ENCODE measurements at places on chromosomes 6 and 20.

GRCh38 chr6:155254139-155254538, 9.7 kb upstream of the CLDN20 start:
- DNase-seq = no peak

DNA sequence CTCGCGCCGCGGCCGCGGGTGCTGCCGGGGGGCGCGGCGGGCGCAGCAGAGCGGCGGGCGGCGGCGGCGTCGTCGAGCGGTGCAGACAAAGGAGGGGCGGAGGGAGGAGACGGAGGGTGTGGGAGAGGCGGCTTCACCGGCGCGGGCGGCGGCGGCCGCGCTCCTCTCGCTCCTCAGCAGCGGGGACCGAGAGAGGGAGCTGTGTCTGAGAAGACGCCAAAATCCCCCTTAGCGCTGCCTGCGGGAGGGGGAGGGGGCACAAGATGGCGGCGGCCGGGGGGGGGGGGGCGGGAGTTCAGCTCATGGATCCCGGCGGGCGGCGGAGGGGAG, 296 bp downstream of the ADNP start:
- DNase-seq = no peak

- DNase-seq = no peak
These were observed 74.7 kb downstream of the CD83 start for GRCh38 chr6:14192216-14192788.

DNA sequence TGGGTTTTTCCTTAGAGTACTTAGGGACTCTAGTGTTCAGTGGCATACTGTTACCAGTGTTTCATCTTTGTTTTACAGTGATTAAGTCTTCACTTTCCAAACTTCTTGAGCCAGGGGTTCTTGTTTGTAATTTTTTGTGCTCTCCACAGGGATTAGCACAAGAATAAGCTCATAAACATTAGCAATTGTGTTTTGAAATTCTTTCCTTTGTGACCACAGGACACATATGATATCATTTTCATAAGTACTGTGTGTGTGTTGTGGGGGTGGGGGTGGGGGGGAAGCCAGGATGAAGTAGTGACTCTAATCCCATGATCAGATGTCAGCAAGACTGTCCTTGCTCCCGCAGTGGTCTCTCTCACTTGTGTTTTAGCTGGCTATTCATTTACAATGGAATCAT, 101.5 kb upstream of the SCP2D1 start:
- DNase-seq = no peak

- no peak for DNase-seq
These were observed 454.7 kb downstream of the TFAP2B start for GRCh38 chr6:51273228-51273961.

DNA sequence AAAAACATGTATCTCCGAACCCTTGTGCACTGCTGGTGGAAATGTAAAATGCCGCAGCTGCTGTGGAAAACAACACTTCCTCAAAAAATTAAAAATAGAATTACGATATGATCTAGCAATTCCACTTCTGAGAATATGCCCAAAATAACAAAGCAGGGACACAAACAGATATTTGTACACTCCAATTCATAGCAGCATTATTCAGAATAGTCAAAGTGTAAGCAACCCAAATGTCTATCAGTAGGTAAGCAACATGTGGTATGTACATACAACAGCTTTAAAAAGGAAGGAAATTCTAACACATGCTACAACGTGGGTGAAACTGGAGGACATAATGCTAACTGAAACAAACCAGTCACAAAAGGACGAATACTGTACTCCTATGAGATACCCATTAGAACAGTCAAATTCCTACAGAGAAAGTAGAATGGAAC, 5.7 kb upstream of the RAB5IF start:
- DNase-seq = no peak

GRCh38 chr6:18390476-18390875, 3.3 kb downstream of the RNF144B start:
- no peak for DNase-seq

GRCh38 chr6:74610352-74610751, 595.5 kb downstream of the COL12A1 start:
- no peak for DNase-seq

DNA sequence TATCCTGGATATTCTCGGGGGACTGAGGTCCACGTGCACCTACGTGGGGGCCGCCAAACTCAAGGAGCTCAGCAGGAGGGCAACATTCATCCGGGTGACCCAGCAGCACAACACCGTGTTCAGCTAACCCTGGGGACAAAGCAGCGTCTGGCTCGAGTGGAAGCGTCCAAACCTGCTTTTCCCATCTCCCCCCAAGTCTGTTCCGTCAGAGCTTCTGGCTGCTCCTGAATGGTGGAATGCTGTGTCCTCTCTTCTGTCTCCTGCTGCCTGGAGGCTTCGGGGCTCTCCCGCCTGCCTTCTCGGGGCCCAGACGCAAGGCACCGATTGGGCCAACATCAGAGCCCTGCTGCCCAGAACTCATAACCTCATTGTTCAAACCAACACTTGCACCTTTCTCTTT, 56.7 kb downstream of the GMPR start:
- no peak for DNase-seq

DNA sequence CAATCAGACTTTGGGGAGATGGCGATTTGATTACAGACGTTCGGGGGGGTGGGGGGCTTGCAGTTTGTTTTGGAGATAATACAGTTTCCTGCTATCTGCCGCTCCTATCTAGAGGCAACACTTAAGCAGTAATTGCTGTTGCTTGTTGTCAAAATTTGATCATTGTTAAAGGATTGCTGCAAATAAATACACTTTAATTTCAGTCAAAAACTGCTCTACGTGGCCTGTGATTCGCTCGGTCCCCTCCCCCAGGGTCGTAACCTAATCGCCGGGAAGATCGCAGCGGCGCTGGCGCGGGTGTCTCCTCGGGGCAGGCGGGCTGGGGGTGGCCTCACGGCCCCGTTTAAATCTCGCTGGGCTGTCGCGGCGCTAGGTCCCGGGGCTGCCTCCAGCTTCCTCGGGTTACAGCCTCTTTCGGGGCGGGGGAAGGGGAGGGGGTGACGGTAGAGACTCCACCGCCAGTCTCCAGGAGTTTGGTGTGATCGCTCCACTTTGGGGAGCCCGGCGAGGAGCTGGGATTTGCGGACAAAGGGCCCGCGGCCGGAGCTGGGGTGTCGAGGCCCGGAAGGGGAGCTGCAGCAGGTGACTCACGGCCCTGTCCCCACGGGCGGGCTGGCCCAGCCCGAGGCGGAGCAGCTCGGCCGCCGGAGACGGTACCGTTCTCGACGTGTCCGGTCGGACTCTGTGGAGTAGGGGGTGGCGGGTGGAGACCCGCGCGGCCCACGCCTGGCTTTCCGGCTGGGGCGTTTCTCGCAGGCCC, 4.2 kb downstream of the FOXC1 start:
- no peak for DNase-seq

DNA sequence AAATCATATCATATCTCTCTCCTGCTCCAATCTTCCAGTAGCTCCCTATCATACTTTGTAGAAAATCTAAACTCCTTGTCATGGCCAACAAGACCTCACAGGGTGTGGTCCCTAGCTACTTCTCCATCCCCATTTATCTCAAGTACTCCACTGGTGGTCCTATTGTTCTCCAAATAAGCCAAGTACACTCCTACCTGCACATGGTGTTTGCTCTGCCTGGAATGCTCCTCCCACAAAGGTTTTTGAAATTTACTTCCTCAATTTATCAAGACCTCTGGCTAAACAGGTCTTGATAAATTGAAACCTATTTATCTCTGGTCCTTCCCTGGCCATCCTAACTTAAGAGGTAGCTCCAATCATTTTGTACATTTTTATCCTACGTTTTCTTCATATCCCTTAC, 12.1 kb downstream of the TMX4 start:
- DNase-seq = no peak

DNA sequence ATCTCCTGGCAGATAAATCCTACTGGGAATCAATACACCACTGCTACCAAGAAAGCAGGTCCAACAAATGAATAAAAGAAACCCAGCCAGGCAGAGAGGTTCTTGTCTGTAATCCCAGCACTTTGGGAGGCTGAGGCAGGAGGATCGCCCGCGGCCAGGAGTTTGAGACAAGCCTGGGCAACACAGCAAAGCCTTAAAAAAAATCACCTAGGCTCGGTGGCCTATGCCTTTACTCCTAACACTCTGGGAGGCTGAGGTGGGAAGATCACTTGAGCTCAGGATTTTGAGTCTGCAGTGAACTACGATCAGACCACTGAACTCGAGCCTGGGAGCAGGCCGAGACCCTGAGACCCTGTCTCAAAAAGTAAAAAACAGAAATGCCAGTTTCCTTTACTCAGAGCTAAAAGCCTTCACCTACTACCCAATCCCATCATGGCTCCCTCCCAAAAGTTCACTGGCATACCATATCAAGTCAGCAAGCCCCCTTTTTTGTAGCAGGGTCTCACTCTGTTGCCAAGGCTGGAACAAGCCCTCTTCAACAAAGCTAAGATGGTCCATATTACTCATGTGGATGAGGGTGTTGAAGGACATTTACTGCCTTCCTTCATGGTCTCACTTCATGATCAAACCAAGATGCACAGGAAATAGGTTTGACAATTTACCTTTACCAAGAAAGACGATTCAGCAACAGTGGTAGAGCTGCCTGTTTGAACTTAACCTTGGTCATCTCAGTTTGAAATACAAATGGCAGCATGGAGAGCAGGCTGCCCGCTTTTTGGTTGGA, 5.3 kb downstream of the SNX5 start:
- DNase-seq = no peak

- no peak for DNase-seq
These were observed 77.0 kb upstream of the MLN start for GRCh38 chr6:33880766-33881165.

DNA sequence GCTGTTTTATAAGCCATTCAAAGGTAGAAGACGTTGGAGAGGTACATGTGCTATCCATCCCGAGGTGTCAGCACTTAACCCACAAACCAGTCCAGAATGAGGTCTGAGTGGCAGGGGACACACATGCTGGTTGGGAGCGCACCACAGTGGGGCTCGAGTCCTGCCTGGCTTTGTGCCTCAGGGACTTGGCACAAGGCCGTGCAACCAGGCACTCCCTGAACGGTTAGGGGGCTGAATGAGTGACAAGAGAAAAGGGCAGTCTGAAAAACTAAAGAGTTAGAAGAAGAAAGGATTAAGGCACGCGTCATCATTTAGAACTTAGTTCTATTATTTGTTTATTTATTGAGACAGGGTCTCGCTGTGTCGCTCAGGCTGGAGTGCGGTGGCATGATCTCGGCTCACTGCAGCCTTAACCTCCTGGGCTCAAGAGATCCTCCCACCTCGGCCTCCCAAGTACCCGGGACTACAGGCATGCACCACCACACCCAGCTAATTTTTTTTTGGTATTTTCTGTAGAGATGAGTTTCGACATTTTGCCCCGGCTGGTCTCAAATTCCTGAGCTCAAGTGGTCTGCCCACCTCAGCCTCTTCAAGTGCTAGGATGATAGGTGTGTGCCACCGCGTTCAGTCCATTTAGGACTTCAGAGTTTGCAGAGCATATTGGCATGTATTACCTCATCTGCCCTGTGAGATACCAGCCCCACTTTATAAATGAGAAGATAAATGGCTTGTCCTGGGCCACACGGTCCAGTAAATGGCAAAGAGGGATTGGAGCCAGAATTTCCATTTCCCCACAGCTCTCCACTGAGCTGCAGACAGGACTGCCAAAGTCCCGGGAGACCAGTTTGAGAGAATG, 47.4 kb upstream of the IRF4 start:
- DNase-seq = no peak

GRCh38 chr6:75065523-75065922, 140.3 kb downstream of the COL12A1 start:
- DNase-seq = no peak

DNA sequence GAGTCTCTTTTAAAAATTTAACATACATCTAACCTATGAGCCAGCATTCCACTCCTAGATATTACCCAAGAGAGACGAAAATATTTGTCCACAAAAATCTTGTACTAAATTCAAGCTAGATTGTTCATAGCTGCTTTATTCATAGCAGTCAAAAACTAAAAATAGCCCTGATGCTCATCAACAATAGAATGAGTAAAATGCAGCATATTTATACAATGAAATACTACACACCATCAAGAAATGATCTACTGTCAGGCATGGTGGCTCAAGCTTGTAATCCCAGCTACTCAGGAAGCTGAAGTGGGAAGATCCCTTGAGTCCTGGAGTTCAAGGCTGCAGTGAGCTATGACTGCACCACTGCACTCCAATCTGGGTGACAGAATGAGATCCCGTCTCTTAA, 22.0 kb upstream of the SRC start:
- no peak for DNase-seq
